NT2/D1 (cell line): ENCODE measurements at places on chromosomes 1 and 21.

DNA sequence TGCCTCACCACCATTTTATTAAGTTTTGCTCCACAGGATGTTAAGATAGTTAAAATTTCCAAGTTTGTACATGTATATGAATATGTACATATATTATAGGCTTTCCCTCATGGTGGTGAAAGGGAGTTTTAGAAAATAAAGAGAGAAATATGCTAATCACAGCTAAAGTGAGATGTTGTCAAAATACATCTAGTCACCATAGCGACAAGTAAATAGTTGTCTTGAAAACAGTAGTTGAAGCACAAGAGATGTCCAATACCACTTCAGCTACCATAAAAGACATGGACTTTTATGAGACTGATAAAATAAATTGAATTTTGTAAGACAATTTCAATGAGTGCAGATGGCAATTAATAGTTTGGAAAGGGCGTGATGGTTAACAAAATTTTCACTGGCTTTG lies 1600.0 kb downstream of the BRINP3 start:
- DNase-seq = no peak

GRCh38 chr21:35116777-35117176 lies 67.7 kb upstream of the RUNX1 start:
- DNase-seq = no peak

GRCh38 chr1:6157528-6158174 lies 22.5 kb downstream of the CHD5 start:
- no peak for DNase-seq

GRCh38 chr1:45686015-45686287 lies 382 bp downstream of the GPBP1L1 start:
- DNase-seq = peak; percentile 68

- DNase-seq = no peak
Measured at GRCh38 chr1:195053478-195053877, 1554.8 kb downstream of the KCNT2 start.

GRCh38 chr1:43348809-43349593 lies 9.8 kb upstream of the CDC20 start:
- DNase-seq = peak; percentile 93
